ENCODE measurements at places on chromosomes 12 and 14.

- no peak for DNase-seq
These were observed 282.0 kb upstream of the PPFIA2 start for GRCh38 chr12:82040987-82041743.

DNA sequence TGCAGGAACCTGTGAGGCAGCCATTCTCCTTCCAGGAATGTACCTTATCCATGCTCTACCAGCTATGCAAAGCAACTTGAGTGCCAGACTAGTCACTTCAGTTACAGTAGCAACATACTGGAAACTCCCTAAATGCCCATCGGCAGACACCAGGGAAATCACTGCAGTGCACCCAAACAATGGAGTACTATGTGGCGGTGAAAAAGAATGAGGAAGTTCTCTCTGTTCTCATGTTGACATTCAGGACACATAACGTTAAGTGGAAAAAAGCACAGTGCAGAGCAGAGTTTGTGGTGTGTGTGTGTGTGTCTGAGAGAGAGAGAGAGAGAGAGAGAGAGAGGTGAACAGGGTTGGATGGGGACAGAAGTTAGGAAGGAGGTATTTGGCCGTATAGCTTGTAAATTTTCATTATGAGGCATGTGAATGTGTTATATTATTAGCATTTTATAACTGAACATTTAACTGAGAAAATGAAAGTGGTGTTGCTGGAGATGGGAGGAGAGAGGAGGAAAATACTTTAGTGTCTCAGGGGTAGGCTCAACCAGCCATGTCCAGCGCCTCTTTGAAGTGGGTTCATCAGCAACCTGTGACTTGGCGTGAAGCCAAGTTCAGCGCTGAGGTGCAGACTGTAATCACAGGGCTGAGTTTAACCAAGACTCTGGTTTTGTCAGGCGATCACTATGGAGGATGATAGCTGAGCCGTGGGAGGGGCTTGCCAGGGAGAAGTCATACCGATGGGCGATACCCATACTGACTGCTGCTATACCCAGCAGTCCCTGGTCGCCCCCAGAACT lies 17.3 kb downstream of the TNFAIP2 start:
- DNase-seq = no peak

GRCh38 chr14:52399104-52399503 lies 85.0 kb downstream of the PTGER2 start:
- no peak for DNase-seq

GRCh38 chr12:58419905-58420304 lies 478.5 kb downstream of the ATP23 start:
- no peak for DNase-seq

- no peak for DNase-seq
These were observed 300.5 kb downstream of the PRKD1 start for GRCh38 chr14:29627137-29627536.

DNA sequence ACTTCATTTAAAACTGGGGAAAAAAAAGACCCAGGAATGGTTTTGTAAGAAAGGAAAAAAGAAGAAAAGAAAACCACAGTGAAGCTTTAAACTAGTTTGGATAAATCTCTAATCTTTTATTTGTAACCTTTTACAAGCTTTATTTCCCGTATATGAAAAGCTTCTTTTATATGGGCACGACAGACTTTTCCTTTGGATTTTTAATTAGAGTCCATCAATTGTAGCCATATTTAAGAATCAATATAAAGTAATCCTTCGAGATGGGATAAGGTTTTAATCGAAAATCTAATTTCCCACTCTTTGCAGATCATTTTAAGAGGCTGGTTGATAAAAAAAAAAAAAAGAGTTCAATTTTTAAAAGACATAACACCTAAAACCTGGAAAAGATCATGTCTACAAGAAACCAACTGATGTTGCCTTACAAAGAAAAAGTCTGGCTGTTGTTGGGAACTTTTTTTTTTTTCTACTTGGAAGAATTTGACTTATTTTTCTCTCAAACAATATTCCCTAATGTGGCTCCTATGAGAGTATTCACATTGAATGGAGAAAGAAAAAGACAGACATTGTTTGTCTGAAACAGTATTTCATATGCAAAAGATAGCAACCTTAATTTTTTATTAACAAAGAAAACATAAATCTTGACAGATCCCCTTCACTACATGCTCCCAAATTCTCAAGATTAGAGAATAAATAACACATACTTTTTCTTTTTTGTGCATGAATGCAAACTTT lies 4.9 kb upstream of the OTX2 start:
- DNase-seq = no peak

- no peak for DNase-seq
These were observed 34.9 kb downstream of the WIF1 start for GRCh38 chr12:65086236-65086635.

DNA sequence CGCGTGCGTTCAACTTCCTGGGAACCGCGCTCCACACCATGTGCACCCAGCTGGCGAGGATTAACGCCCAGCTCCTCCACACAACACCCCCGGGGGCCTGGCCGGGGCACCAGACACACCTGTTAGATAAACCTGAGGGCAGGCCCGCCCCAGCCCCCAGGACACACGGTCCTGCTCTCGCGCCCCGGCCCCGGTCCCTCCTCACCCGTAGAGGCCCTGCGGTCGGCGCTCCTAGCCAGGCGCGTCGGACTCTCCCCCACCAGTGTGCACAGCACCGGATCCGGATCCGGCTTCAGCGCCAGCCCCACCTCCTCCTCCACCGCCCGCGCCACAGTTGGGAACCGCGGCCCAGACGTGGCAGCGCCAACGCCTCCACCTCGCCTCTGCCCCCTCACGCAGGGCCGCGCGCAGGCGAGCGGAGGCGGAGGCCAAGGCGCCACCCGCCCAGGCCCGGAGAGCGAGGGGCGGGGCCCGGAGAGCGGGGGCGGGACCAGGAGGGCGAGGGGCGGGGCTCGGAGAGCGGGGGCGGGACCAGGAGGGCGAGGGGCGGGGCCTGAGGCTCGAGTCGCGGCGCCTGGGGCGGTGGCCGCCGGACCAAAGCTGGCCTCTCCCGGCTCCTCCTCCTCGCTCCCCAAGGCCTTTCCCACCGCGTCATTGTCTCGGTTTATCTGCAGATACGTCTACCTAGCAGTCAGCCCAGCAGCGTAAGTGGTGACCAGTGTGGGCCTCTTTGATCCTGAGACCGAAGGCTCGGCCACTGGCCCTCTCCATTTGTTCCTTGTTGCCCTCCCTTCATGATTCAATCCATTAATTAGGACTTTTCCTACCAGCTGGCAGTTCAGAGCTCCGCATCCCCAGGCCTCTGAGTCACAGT lies at the start of gene GNPNAT1:
Gene GNPNAT1 (minus strand): TSS at position 385 of the 874 bp plus-strand sequence. CDS start 6,957 bp downstream, outside the sequence.
- DNase-seq = peak; percentile 78

- DNase-seq = no peak
These were observed 26.7 kb upstream of the WSCD2 start for GRCh38 chr12:108102363-108102762.

DNA sequence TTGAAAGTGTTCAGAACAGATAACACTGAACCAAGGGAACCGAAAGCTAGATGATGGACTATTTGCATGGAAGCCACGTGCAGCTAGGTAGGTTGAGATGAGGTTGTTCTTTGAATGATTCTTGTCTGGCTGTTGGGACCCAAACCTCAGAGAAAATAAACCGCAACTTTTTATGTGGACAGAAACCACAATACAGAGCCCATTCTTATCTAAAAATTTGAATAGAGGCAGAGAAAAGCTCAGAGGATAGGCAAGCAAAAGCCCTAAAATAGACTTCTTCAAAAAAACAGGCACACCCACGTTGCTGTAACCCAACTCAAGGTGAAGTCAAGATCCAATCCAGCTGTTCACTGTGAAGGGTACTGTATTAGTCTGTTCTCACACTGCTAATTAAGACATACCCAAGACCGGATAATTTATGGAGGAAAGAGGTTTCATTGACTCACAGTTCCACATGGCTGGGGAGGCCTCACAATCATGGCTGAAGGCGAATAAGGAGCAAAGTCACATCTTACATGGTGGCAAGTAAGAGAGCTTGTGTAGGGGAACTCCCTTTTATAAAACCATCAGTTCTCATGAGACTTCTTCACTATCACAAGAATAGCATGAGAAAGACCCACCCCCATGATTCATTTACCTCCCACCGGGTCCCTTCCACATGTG lies 353.8 kb downstream of the AACS start:
- DNase-seq = no peak

- DNase-seq = no peak
These were observed 327.7 kb downstream of the RAD51B start for GRCh38 chr14:68147303-68147702.

DNA sequence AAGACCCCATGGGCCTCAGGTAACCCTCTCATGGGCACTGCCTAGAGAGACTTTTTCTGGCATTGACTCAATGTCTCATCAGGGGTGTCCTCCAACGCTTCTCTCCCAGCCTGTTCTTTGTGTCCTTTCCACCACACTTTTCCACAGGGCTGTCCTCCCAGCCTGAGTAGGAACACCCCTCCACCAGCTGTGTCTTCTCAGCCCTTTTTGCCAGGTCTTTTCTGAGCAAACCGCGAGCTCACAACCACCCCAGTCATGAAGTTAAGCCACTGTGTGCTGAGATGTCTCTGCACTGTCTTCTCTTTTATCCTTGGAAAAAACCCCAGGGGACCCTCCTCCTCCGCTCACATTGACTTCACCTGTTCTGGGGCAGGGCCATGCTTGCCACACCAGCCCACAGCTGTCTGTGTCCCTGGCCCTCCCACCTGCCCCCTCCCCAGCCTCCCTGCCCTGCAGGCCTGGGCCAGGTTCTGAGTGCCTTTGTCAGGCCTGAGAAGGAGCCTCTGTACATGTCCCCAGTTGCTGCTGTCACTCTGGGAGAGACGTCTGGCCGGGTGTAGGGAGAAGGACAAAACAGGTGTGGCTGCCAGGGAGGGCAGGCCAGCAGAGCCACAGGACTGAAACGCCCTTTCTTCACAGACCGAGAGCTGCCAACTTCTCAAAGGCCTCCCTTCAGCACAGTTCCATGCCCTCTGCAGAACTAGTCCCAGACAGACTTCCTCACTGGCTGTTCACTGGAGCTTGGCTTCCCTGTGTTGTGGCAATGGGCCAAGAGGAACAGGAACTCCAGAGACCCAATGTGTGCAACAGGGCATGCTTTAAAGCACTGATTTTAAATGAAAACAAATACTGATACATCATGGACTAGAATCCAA lies 50.5 kb upstream of the PNMA1 start:
- DNase-seq = no peak

GRCh38 chr12:105287408-105287807 lies 43.1 kb upstream of the C12orf75 start:
- DNase-seq = no peak

DNA sequence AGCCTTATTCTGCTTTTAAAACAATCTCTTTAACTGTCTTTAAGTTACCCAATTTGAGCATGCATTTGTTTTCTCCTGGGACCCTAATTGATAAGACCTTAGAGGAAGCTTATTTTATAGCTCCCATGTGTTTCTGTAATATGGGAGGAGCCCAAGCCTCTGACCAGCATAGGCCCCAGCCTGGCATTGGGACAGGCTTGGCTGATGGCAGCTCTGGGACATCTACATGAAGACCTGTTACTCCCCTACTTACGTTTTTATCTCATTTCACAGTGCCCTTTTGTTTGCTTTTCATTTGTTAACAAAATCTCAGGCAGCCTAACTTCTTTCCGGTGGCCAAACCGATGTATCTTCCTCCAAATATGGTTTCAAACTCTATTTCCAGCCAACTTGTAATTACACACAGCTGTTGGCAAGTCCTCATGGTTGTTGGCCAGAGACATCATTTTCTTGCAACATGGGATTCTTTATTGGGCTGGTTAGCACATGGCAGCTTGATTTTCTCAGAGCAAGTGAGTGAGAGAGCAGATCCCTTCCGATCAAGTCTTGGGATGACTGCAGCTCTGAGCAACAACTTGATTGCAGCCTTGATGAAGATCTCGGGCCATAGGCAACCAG lies 1117.5 kb downstream of the AACS start:
- no peak for DNase-seq

GRCh38 chr14:30756594-30756993 lies 117.8 kb upstream of the COCH start:
- no peak for DNase-seq

DNA sequence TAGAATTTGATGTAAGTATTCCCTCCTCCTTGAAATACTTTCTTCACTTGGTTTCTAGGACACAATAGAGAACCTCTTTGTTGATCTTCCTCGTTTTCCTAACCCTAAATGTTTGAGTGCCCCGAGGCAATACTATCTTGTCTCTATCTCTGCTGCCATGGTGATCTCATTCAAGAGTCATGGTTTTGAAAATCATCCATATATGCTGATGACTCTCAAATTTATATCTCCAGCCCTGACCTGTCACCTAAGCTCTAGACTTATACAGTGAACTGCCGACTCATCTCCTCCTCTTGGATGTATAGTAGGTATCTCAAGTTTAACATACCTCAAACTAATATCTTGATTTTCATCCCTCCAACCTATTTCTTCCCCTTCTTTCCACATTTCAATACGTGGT lies 71.4 kb downstream of the RIC8B start:
- no peak for DNase-seq

DNA sequence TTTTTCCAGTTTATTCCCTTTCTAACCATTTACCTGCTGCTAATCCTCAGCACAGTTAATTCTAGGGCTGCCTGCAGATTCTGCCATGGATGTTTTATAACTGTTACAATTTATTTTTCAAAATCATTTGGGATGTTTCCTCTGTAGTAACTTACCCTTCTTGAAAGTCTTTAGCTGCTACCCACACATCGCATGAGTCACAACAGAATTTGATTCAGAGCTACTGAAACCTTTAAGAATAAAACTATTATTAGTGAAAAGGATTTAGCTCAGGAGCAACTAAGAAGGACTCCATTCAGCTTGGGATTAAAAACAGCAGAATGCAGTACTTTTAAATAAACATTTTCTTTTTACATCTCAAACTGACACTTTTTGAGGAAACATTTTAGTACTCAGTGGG lies 41.7 kb upstream of the RGS6 start:
- no peak for DNase-seq

- no peak for DNase-seq
These were observed at the start of gene CD27 for GRCh38 chr12:6444704-6445688. TSS of gene CD27 (plus strand) at chr12:6444955. CDS start at chr12:6445096, 141 bp downstream.

- DNase-seq = no peak
These were observed 82.2 kb downstream of the ATXN7L3B start for GRCh38 chr12:74619884-74620283.

- DNase-seq = no peak
These were observed 18.7 kb downstream of the RASAL1 start for GRCh38 chr12:113116875-113117274.

DNA sequence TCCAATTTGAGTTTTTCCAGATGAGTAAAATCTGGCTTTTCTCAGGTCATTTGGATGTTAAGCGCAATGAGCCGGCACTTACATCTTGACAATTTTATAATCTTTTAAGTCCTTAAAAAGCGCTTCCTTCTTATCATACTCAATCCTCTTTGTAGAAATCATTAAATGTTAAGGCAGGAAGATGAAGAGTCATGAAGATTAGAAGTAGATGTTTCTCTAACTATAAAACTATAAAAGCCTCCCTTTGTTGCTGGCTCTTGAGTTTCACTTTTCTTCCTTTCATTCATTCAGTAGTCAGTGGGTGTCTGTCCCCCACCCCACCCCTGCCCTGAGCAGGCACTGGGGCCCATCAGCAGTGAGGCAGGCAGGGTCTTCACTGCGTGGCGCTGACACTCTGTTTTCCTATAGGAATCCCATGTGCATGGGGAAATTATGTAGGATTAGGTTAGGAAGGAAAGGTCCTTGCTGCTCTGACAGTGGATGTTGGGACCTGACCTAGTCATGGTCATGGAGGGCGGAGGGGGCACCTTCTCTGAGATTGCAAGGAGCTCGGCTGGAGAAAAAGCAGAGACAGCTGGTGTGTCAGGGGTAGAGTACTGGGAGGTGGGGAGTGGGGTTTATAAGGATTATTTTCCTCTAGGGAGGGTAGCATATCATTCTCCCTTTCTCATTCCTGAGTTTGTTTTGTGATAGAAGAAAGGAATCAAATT lies 65.8 kb downstream of the CCDC92 start:
- DNase-seq = no peak
